ENCODE measurements at places on chromosomes 7 and 10.

DNA sequence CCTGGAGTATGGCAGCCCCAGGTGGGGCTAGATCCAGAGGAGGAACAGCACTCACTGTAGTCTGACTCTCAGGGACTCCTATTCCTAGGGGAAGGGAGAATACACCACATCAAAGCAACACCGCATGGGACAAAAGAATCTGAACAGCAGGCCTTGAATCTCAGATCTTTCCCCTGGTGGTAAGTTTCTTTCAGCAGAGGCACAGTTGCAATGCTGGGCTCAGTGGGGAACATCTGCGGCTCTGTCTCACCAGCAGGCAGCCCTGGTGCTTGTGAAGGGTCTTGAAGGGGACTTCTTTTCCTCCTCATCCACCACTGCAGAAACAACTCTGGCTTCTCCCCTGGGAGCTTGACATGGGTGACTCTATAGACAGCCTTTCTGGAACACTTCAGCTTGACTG lies 111.2 kb upstream of the ARHGAP21 start:
- DNase-seq: no peak

DNA sequence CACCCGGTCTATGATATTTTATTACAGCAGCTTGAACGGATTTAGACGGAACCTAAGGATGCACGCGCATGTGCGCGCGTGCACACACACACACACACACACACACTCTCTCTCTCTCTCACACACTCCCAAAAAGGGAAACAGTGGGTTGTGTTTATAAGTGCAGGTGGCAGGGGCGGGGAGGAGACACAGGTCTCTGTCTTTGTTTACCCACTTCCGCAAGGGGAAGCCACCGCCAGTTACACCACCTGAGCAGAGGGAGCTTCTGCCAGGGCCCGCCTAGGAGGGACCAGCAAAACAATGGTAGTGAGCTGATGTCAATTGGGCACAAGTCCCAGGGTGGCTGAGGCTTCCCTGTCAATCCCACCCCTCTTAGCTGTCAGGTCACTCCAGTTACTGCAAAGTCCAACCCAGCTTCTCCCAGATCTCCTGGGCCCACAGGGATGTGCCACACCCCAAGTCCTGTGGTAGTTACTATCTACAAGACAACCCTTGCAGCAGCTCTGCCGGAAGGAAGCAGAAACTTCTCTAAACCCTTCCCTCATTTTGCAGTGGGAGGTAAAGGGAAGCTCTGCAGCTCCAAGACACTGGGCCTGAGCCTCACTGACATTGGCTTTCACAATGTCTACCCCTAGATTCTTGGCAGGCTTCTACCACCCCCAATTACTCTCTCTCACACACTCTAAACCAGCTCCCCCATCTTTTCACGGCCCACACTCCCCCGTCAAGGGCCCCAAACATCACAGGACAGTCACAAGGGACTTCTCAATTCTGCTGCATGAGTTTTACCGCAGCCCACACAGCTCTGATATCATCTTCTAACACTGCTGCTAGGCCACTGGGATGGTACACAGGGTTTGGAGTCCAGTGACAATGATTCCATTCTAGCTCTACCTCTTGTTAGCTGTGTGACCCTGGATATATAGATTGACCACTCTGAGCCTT lies 17.6 kb downstream of the ANXA11 start:
- peak; percentile 84 for DNase-seq

DNA sequence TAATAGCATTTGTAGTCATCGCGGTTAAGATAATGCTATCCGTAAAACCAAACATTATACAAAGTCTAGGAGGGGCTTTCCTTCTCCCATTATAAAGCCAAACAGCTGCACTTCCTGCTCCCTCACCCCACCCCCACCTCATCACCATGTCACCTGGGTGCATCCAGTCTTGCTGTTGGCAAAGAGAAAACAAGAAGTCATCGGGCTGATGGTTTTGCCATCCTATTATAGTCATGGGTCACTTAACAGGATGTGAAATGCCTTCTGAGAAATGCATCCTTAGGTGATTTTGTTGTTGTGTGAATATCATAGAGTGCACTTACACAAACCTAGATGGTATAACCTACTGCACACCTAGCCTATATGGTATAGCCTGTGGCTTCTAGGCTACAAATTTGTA lies 157.0 kb downstream of the BMPER start:
- no peak for DNase-seq

- peak; percentile 66 for DNase-seq
Observed at GRCh38 chr10:59176241-59177030, at the start of gene PHYHIPL. Gene PHYHIPL, plus strand, starts transcription at chr10:59176643. Its CDS starts 211 bp downstream, at chr10:59176854.

GRCh38 chr10:133072196-133072595 lies 15.5 kb upstream of the ADGRA1 start:
- DNase-seq: no peak

DNA sequence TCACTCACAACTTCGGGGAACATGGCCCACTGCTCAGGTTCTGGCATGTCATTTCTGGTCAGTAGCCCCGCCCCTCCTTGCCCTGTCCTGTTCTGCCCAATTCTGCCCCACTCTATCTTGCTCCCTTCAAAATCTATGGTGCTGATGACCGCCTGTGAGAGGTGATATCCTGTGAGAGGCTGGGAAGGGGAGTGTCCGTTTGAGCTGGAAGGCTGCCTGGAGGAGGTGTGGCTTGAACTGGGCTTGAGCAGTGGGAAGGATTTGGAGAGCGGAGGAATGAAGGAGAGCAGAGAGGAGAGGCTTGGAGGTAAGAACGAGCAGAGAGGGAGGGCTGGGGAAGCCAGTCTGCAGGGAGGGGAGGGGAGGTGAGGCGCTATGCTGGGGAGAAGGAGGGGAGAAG lies 145.3 kb downstream of the RPS24 start:
- peak; percentile 30 for DNase-seq

DNA sequence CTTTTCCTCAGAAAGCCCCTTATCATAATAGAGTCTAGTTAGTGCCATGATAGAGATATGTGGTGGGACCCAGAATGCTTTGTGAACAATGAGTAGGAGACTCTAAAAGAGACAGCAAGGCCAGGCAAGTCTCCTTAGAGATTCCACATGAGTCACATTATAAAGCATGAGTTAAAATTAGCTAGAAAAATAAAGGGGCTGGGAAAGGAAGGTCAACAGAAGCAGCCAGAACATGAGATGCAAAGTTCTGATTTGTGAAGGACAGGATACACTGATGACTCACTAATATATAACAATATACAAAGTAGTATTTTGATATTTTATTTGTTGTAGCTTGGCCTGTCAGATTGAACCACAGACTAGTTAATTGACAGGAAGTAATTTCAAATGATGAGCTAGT lies 25.3 kb upstream of the SNX13 start:
- no peak for DNase-seq

- DNase-seq: no peak
Observed at GRCh38 chr7:17732083-17732482, 208.2 kb downstream of the SNX13 start.

DNA sequence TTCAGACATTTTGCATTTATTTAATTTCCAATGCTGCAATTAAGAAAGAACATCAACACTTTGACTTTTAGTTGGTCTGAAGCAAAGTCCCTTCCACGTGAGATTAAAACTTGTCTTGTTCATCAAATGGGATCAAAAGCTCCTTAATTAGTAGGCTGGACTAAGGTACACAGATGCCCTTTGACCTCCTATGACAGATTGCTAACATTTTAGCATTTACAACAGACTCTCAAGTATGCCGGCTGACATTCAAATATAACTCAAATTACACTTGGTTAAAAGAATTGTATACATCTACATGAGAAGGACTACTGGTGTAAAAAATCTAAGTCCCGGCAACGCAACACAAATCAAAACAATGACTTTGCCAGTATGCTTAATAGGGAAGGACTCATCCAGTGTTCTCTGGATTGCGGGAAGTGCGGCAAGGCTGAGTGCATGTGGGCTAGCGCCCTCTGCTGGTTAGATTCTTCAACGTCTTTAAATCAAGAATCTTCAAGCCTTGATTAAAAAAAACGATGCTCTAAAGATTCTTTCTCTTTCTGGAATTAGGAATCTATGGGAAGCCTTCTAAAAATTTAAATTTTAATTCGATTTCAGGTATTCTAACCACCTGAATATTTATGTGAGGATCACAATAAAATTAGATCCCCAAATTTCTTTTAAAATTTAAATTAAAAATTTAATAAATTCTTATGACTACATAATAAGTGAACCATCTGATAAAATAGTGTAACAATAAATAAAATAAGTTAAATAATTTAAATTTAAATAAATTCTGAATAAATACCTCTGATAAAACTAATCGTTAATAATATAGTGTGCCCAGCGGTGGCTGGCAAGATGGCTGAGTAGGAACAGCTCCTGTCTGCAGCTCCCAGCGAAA lies 444.7 kb downstream of the DGKB start:
- peak; percentile 73 for DNase-seq

DNA sequence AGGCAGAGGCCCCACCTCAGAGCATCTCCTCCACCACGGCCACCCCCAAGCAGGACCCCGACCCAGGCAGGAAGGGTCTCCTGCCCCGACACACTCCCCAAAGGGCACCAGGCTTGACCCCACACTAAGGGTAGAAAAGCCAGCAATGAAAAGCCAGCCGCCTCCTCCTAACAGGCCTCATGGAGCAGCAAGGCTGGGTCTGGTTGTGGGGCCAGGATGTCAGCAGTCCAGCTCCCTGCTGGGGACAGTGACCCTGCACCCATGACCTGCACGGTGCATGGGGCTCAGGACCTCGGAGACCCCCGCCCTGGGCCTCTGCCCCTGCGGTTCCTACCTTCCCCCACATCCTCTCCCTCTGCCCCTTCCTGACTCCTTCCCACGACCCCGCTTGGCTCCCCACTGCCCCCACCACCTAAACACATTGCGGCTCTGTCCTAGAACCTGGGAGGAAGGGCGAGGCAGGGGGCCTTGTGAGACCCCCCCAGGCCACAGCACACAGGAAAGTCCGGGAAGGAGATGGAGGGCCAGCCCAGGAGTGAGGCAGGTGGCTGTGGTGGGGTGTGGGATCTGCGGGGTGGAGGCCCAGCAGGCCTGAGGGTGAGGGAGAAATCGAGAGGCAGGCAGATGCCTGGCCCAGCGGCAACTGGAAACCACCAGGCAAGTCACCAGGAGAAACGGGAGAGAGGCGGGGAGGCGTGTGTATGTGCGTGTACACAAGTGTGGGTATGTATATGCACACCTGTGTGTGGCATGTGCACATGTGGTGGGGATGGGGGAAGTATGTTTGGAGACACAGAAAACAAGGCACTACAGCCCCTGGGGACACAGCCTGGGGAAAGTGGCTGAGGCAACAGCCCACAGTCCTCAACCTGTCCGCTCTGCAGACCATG lies 229.9 kb downstream of the MAD1L1 start:
- DNase-seq: no peak

DNA sequence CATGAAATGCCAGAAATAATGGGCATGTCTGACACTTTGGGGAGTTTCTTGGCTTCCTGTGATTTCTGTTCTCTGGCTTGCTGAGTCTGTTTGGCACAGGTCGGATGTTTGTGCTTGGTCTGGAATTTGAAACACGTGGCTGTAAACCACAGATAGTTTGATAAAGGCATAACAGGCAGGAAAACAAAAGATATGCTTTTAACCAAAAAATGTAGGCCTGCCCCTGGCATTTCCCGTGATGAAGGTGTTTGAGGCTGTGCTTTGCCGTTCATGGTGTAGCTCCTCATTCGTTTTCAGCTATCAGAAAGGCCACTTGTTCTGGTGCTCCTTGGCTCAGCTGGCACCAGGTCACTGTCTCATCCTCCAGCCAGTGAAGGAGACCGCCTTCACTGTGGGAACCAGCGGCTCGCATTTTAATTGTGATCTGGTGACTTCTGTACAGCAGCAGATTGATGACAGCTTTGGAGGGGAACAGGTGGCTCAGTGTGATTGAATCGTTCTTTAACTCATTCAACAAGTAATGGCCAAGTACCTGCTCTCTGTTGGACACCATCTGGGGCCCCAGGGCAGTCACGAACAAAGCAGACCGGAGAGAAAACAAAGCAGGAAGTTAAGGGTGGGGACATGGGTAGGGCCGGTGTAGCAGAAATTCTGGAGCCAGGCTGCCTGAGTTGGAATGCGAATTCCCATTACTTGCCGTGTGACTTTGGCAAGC lies 111.5 kb downstream of the CCNY start:
- DNase-seq: peak; percentile 53

- DNase-seq: no peak
Observed at GRCh38 chr10:90458571-90458970, 399.3 kb downstream of the HTR7 start.

DNA sequence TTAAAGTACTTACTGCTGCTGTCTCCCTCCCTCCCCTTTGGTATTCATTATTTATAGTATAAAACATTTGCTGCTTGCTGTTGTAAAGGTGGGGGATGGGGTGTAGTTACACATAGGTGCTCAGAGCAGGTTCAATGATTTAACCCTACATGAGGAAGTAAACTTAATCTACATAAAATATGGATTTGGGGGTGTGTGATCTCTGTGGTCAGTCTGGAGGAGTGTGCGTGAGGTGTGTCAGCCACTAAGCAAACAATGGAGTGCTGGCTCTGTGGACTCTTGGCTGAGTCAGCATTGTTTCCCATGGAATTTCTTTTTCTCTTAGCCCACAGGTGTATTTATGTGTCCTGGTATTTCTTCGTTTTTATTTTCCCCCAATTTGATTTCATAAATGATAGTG lies 133.9 kb downstream of the AUTS2 start:
- peak; percentile 22 for DNase-seq

- no peak for DNase-seq
Observed at GRCh38 chr7:139681463-139681755, 96.4 kb downstream of the HIPK2 start.

GRCh38 chr10:132674311-132674710 lies 111.6 kb downstream of the NKX6-2 start:
- DNase-seq: no peak

- DNase-seq: no peak
Observed at GRCh38 chr10:124285587-124286527, 132.9 kb downstream of the OAT start.

DNA sequence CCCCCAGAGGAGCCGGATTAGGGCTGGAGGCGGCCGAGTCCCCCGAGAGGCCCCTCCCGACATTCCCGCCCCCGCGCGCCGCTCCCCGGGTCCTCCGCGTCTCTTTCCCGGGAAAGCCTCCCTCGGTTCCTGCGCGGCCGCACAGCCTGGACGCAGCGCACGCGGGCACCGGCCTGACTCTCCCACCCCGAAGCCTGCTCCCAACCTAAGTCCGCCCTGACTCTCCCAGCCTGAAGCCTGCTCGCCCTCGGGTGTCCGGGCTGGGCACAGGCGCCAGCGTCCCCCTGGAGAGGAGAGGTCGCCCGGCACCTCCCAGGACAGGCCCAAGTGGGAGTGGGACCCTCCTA lies 441 bp upstream of the VENTX start:
- DNase-seq: no peak

- DNase-seq: peak; percentile 55
Observed at GRCh38 chr7:95865716-95866371, 93.5 kb downstream of the DYNC1I1 start.

DNA sequence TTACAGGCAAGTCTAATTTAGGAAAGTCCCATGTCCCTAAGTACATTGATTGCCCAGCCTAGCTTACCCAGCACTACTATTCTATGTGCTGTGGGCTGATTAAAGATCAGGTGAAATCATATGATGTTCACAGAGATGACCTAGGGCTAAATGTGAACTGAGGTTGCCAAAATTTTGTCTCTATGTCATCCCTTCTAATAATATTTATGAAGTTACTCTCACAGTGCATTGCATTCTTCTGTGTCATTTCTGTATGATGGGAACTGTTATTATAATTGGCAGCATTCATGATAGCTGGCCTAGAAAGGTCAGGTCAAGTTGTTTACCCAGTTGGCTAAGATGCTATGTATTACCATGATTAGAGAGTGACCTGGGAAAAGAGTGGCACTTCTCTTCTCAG lies 2.8 kb upstream of the PDK4 start:
- no peak for DNase-seq

Measured in kidney (tissue), 22 donors.